ENCODE measurements at places on chromosomes 16 and 17.
A peak's percentile ranks its signal among the peaks of the same experiment; 100 is the strongest.

DNA sequence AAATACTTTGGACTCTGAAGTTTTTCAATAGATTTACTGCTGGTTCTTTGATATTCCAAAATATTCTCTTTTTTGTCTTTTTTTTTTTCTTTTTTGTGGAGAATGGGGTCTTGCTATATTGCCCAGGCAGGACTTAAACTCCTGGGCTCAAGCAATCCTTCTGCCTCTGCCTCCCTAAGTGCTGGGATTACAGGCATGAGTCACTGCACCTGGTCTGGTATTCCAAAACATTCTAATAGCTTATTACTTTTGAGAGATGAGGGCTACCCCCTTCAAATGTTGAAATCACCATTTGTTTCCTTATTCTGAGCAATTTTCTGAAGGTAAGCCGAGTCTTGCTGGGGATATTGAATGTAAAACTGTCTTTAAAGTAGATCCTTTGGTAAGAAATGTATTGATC lies 55.0 kb upstream of the TEX2 start:
- no peak for DNase-seq

DNA sequence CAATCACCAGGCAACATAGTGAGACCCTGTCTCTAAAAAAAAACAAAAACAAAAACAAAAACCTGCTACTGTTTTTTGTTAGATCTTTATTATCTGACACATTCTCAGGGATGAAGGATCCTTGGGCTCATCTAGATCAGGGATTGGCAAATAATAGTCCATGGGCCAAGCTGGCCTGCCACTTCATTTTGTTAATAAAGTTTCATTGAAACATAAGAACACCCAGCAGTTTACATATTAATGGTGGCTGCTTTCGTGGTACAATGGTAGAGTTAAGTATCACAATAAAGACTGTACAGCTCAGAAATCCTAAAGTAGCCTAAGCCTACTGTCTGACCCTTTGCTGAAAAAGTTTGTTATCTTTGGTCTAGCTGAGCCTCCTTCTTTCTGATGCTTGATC lies 32.9 kb upstream of the CLEC18A start:
- no peak for DNase-seq

DNA sequence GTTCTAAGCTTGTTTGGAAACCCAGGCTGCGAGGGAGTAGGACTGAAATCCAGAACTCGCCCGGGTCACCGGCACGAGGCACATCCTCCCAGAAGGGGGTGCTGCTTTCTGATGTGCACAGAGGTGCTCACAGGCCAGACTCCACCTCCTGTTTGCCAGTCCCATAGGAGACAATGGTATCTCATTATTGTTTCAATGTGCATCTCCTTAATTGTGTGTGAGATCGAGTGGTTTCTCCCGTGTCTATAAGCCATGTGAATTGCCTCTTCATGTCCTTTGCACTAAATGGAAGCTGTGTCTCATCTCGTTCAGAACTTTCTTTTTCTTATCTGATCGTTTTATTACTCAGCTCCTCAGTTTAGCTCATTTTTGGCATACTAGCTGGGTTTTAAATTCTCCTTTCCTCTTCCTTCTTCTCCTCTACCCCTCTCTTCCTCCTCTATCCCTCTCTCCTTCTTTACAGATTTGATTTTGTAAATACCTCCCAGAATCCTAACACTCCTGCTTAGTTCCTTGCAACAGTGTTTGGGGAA lies 32.1 kb upstream of the PRKCB start:
- peak; percentile 84 for DNase-seq

- DNase-seq = no peak
These were observed 33.8 kb upstream of the DNAH17 start for GRCh38 chr17:78610951-78611511.

- no peak for DNase-seq
These were observed 5.8 kb downstream of the MARVELD3 start for GRCh38 chr16:71631776-71632175.

DNA sequence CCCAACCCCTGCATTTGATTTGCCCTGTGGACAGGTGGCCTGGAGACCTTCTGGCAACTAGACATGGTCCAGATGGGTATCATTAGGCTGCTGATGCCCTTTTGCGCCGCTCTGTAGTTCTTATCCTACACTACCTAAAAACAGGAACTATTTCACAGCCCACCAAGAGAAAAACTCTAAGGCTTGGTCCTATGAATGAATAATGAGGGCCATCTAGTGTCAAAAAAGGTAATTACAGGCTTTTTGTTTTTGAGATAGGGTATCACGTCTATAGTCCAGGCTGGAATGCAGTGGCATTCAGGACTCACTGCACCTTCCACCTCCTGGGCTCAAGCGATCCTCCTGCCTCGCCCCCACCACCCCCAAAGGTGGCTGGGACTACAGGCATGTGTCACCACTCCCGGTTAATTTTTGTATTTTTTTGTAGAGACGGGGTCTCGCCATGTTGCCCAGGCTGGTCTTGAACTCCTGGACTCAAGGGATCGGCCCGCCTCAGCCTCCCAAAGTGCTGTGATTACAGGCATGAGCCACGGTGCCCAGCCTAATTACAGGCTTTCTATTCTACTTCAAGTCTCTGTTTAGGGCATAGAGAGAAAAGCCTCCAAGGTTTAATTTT lies 20.9 kb downstream of the COIL start:
- no peak for DNase-seq

DNA sequence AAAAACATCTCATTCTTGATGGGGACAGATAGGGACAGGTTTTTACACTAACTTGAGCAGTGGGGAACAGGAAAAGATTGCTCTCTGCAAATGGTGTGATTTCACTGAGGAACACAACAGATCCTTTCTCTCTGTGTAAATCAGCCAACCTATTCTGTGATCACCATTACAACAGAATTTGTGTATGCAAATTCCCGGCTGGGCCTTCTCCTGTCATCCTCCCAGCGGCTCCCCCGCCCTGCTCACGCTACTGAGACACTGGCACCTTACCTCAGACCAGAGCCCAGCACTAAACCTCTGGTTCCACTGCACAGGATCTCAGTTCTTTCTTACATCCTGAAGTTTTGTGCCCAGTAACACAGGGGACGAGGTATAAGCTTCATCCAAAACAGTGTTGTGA lies 97.0 kb upstream of the FA2H start:
- no peak for DNase-seq

- no peak for DNase-seq
These were observed 35.9 kb downstream of the CACNA1G start for GRCh38 chr17:50596191-50597037.

DNA sequence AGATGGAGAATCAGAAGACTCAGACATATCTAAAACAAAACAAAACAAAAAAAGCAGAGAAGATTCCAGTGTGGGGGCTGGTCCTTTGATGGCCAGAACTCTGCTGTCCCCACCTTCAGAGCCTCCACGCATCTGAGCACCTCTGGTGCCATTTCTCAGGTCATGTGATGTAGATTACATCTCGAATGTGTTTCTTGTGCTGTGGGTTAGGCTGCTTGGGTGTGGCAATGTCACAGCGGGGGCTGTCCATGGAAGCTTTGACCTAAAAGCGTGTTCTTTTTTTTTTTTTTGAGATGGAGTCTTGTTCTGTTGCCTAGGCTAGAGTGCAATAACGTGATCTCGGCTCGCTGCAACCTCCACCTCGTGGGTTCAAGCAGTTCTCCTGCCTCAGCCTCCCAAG lies 51.2 kb downstream of the PLD6 start:
- DNase-seq = no peak

DNA sequence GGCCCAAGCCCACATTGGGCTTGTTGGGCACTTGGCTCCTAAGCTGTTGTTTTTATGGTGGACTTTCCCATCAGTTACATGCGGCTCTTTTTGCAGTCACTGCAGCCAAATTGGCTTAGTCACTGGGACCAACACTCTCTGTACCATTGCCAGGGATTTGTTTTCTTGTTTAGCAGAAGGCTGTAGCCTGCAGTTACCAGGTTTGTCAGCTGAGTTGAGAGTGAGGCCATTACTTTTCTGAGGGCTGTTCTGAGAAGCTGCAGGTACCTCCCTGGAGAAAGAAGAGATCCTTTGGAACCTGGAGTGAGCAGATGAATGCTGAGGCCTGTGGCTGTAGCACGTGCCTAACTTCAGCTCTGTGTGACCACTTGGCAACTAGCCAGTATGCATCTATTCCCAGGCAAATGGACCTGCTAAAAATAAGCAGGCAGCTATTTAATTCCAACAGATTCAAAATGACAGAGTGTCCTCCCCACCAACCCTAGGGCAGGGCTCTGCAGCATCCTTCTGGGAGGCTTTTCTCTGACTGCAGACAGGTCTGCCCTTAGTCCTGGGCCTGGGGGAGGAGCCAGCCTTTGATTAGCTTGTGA lies 12.9 kb downstream of the AKAP1 start:
- DNase-seq = no peak

DNA sequence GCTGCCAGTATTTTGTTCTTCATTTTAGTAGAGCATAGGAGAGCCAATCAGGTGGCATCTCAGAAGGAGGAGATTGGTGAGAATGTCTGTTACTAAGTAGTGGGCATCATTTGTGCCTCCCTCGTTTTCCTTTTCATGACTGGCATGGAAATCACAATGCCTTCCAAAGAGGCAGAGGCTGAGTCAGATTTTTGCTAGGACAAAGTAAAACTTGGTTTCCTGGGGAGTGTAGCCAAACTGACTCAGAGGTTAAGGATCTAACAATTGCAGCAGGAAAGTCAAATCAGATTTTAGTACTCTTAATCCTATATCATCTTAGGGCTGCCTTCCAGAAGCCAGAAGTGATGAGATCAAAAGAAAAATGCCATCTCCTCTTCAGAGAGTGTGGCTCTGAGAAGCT lies 138.7 kb downstream of the ANKFN1 start:
- no peak for DNase-seq

- DNase-seq = no peak
These were observed 46.2 kb downstream of the ZFPM1 start for GRCh38 chr16:88499292-88499691.

GRCh38 chr17:40962059-40962561 lies 4.6 kb downstream of the KRT39 start:
- DNase-seq = no peak
